Naive B cell (primary cell): ENCODE measurements at places on chromosomes 1 and 21. TPM values are rescaled to one million over a fixed set of nuclear protein-coding genes. Genes with fewer than 3 reads are reported as not detected.

- H3K27me3 ChIP-seq = peaks cover 49% of the 10 kb centered on the region
- H3K27ac ChIP-seq = no peak overlapping the region
- no peak for DNase-seq
- peak overlapping the region; percentile 50 for H3K4me3 ChIP-seq
- no peaks in the 10 kb centered on the region for H3K36me3 ChIP-seq
Observed at GRCh38 chr1:37660664-37661063, 26.0 kb upstream of the RSPO1 start.

GRCh38 chr1:92487078-92487605 is 417 bp upstream of the GFI1 start:
- peaks cover 31% of the 10 kb centered on the region for H3K4me1 ChIP-seq
- H3K36me3 ChIP-seq = no peaks in the 10 kb centered on the region
- no peak for DNase-seq

- DNase-seq = no peak
- peaks cover 8% of the 10 kb centered on the region for H3K36me3 ChIP-seq
- H3K27me3 ChIP-seq = no peaks in the 10 kb centered on the region
- no peak overlapping the region for H3K27ac ChIP-seq
- H3K4me1 ChIP-seq = no peaks in the 10 kb centered on the region
Observed at GRCh38 chr21:29008367-29008766, 10.8 kb downstream of the RWDD2B start.

DNA sequence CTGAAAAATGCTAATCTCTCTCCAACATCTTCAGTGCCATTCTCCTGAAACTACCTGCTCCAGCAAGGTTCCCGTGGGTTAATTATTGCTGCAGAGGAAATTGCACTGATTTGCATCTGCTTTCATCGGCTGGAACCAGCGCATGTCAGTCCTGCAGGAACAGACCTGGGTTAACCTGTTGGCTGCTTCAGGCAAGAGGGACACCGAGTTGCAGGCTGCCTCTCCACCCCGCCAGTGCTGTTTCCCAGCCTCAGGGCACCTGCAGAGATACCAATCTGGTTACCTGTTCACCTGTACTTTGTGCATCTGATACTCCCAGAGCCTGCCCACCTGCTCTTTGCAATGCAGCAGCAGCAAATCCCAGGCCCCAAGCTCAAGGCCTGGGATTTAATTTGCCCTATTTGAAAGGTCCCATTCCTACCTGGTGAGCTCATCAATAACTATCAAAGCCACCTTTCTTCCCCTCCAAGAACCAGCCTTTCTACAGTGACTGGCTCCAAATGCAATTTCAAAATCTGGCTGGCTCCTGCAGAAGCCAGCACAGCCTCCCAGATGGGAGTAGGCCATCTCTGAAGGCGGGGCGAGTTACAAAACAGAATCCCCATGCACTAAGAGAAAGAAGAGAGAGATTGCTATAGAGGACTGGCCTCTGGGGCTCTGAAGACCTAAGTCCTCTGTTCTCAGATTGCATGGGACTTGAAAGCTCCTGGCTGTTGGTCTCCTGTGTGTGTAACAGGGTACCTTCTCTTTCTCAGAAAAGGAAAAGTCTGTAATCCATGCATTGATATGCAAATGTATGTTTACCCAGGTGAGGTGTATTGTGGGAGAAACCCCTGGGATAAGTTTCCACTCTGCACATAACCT is 67.8 kb downstream of the TOMM20 start:
- peaks cover 13% of the 10 kb centered on the region for H3K4me1 ChIP-seq
- no peak overlapping the region for H3K4me3 ChIP-seq
- no peaks in the 10 kb centered on the region for H3K36me3 ChIP-seq
- no peaks in the 10 kb centered on the region for H3K27me3 ChIP-seq
- DNase-seq = no peak

- H3K36me3 ChIP-seq = no peaks in the 10 kb centered on the region
- H3K27ac ChIP-seq = no peak overlapping the region
- peaks cover 10% of the 10 kb centered on the region for H3K27me3 ChIP-seq
- DNase-seq = no peak
- no peak overlapping the region for H3K4me3 ChIP-seq
Observed at GRCh38 chr1:234755449-234755863, 145.5 kb upstream of the IRF2BP2 start.

DNA sequence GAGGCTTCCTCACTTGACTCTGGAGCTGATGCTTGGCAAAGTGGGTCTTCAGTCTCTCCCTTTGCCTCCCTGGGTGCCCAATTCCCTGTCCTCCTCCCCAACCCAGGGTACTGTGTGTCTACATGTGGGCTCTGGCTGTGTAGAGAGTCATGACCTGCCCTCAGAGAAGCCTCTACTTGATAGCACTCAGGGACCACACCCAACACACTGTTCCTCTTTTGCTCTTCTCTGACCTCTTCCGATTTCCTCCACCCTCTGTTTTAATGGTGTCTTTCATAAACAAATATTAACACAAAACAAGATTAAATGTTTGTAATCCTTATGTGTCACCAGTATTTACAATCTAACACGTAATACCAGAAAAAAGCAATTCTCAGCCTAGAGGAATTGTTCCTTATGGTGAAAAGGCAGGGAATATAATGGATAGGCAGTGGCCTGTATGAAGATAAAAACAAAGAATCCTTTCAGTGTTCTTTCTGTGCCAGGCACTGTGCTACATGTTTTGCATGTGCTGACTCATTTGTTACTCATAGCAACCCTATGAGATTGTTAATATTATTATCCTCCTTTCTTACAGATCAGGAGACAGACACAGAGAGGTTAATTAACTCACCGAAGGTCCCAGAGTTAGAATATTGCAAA is 58.2 kb downstream of the HSD3B1 start:
- no peaks in the 10 kb centered on the region for H3K36me3 ChIP-seq
- H3K27me3 ChIP-seq = peaks cover 15% of the 10 kb centered on the region
- DNase-seq = no peak
- peaks cover 15% of the 10 kb centered on the region for H3K4me1 ChIP-seq

GRCh38 chr21:14284481-14284880 is 68.5 kb downstream of the RBM11 start:
- peak overlapping the region; percentile 67 for H3K27ac ChIP-seq
- no peaks in the 10 kb centered on the region for H3K36me3 ChIP-seq
- DNase-seq = no peak
- no peaks in the 10 kb centered on the region for H3K27me3 ChIP-seq

- H3K36me3 ChIP-seq = peaks cover 8% of the 10 kb centered on the region
- DNase-seq = no peak
- peaks cover 5% of the 10 kb centered on the region for H3K27me3 ChIP-seq
- no peaks in the 10 kb centered on the region for H3K4me1 ChIP-seq
Observed at GRCh38 chr1:24878775-24879742, 51.0 kb downstream of the RUNX3 start.

- no peak overlapping the region for H3K4me3 ChIP-seq
- no peak overlapping the region for H3K27ac ChIP-seq
- H3K27me3 ChIP-seq = peaks cover 27% of the 10 kb centered on the region
- DNase-seq = no peak
- H3K36me3 ChIP-seq = no peaks in the 10 kb centered on the region
Observed at GRCh38 chr1:110559157-110559556, 40.2 kb upstream of the KCNA10 start.

OR2T29 gene
- 0.26 TPM for polyA plus RNA-seq

DNA sequence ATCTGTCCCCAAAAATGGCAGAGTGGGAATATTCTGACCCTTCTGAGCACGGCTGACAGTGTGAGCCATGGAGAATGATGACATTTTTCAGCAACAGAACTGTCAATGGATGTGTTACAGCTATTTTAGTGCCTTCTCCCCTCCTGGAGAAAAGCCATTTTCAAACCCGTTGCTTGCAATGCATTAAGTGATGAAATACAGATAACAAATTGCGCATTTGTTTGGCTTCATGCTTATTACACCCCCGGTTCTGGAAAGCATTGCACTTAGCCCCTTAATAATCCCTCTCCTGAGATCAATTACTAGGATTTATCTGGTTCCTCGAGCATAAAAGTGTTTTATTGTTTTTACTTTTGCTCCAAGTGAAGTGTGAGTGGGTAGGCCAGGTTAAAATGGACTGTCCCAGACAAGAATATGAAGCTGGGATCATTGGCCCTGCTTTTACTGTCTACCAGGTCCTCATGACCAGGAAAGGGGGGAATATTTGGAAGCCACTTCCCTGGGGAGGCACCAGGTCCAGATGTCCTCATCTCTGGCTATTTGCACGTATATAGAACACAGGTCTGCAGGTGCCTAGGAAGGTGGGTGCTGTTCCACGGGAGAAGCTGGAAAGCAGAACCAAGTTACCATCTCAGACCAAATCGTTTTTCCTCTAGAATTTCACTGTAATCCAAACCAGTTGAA is 37.5 kb upstream of the HHAT start:
- peaks cover 3% of the 10 kb centered on the region for H3K4me1 ChIP-seq
- peak overlapping the region; percentile 37 for H3K4me3 ChIP-seq
- H3K27ac ChIP-seq = no peak overlapping the region
- DNase-seq = no peak
- H3K36me3 ChIP-seq = no peaks in the 10 kb centered on the region
- H3K27me3 ChIP-seq = peaks cover 57% of the 10 kb centered on the region

DNA sequence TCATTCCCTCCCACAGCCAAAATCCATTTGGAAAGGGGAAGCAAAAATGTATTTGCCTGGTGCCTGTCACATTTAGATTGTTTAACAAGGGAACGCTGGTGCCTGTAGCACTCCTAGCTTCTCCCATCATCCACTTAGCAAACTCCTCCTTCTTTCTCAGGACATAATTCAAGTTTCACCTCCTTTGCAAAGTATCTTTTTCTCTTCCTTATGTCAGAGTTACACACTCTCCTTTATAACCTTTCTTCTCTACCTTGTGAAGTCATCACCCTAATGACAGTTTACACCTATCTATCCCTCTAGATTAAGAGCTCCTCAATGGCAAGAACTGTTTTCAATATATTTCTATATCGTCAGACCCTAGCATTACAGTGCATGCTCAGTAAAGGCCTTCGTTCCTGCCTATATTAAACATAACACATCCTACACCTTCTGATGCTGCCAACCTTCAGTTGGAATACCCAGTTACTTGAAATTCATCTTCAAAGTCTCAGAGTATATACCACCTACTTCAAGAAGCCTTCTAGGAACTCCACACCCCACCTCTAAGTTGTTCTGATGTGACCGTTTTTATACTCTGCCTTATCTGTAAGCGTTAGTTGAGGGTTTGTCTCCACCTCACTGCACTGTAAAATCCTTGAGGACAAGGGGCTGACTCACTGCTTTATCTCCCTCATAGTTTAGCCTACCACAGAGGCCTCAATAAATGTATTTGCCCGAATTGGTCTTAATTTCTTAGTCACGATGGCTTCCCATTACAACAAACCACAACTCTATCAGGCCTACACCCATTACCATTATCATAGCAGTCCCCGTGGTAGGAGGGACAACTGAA is 1.0 kb upstream of the EPS15 start:
- DNase-seq = no peak
- peaks cover 50% of the 10 kb centered on the region for H3K4me1 ChIP-seq
- H3K27me3 ChIP-seq = no peaks in the 10 kb centered on the region
- H3K27ac ChIP-seq = no peak overlapping the region
- no peaks in the 10 kb centered on the region for H3K36me3 ChIP-seq
- peak overlapping the region; percentile 87 for H3K4me3 ChIP-seq

- H3K4me3 ChIP-seq = no peak overlapping the region
- H3K4me1 ChIP-seq = peaks cover 17% of the 10 kb centered on the region
- no peaks in the 10 kb centered on the region for H3K36me3 ChIP-seq
- peak overlapping the region; percentile 52 for H3K27ac ChIP-seq
Observed at GRCh38 chr1:26700711-26701110, 4.9 kb downstream of the ARID1A start.

DNA sequence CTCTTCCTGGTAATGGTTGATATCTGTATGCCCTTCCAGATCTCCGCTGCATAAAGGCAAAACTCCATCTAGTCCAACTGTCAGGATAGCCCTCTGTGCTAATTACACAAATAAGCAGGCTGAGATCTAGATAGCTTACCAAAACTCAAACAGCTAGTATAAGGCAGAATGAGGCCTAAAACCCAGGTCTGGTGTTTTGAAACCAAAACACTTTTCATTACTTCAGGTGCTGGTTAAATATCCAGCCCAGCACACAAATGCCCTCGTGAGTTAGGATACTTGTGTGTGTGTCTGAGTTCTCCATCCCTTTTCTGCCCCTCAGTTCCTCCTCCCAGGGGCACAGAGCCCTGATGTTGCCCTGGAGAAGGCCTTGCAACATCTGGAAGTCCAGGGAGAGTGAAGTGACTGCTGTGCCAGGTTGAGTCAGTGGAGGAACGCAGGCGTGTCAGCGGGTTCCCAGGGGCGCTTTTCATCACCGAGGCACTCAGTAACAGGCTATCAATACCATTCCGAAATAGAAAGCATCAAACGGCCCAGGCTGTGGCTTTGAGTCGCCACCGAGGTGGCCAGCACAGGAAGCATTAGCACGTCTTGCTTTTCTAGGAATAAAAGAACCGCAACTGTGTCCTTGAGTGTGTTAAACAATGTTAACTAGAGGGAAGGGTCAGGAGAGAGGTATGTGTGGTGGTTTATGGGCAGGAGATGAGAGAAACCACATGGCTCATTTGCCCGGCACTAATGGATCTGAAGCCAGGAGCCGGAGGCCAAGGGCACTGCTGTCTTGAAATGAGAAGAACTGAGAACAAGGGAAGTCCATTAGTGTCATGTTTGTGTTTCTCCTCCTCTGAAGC is 90.7 kb upstream of the WLS start:
- H3K27ac ChIP-seq = no peak overlapping the region
- peaks cover 8% of the 10 kb centered on the region for H3K27me3 ChIP-seq
- H3K4me1 ChIP-seq = no peaks in the 10 kb centered on the region
- H3K4me3 ChIP-seq = no peak overlapping the region
- DNase-seq = no peak

GRCh38 chr1:215113776-215114153 is 31.2 kb downstream of the KCNK2 start:
- H3K27ac ChIP-seq = no peak overlapping the region
- DNase-seq = no peak
- H3K27me3 ChIP-seq = no peaks in the 10 kb centered on the region
- H3K36me3 ChIP-seq = no peaks in the 10 kb centered on the region
